ENCODE measurements at places on chromosomes 2 and 18. TPM values are rescaled to one million over a fixed set of nuclear protein-coding genes. Genes with fewer than 3 reads are reported as not detected.

DNA sequence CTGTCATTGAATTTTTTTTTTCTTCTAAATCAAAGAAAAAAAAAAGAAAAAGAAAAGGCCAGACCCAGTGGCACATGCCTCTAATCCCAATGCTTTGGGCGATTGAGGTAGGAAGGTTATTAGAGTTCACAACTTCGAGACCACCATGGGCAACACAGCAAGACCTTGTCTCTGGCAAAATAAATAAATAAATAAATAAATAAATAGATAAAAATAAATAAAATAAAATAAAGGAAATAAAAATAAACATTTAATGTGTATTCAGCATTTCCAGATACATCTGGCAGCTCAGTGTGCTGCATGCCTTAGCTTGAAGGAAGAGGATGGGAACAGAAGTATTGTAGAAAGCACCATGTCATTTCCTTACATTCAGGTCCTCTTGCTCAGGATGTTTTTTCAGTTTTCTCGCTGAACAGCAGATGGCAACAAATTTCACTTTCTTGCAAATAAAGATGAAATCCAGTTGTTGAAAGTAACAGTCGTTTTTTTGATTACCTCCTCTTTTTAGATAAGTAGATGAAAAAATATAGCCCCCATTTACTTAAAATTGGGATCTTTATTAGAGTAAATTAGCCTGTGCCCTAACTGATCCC, 25.7 kb upstream of the FAM178B start:
- H3K27ac ChIP-seq = no peak overlapping the region
- no peaks in the 10 kb centered on the region for H3K36me3 ChIP-seq
- peaks cover 7% of the 10 kb centered on the region for H3K4me1 ChIP-seq

- peaks cover 7% of the 10 kb centered on the region for H3K27me3 ChIP-seq
- H3K27ac ChIP-seq = no peak overlapping the region
- H3K4me3 ChIP-seq = no peak overlapping the region
These were observed 17.9 kb upstream of the SDC1 start for GRCh38 chr2:20242727-20243377.

Gene RNF144A
- total RNA-seq = 40.2 TPM

Gene TUBB8B
- not detected for total RNA-seq

Gene STAM2
- total RNA-seq = 25.1 TPM

Gene GKN2
- not detected for total RNA-seq

GRCh38 chr2:105669384-105669891, 75.3 kb upstream of the NCK2 start:
- no peak overlapping the region for H3K27ac ChIP-seq
- DNase-seq = no peak
- peaks cover 16% of the 10 kb centered on the region for H3K36me3 ChIP-seq
- peaks cover 3% of the 10 kb centered on the region for H3K4me1 ChIP-seq

Gene C2orf74
- 15.1 TPM for total RNA-seq

Gene DSG4
- total RNA-seq = not detected

DNA sequence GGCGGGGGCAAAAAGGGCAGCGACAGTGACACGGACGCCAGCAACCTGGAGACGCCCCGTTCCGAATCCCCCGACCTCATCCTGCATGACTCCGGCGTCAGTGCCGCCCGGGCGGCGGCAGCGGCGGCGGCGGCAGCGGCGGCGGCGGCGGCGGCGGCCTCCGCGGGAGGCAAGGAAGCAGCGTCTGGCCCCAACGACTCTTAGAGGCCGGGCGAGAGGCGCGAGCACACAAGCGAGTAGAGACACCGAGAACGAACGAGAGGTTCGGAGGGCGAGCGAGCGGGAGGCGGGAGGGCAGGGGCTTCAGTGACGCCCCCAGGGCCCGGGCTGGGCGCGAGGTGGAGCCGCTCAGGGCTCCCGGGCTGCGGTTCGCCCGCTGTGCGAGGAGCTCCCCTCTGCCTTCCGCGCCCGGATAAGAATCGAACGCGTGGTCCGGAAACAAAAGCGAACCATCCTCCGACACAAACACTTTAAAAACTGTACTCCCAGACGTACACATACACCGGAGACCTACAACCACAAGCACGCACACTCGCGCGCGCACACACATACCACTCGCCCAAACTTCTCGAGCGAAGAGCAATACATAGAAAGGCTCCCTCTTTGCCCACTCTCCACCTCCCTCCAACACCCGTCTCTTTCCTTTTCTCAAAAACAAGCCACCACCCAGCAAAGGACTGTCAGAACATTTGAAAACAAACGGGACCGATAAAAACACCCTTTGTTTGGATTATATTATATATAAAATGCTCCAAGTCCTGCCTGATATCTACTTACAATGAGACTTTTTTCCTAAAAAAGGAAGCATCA, 2.8 kb downstream of the SP9 start:
- no peaks in the 10 kb centered on the region for H3K36me3 ChIP-seq
- DNase-seq = peak; percentile 60
- H3K4me1 ChIP-seq = peaks cover 12% of the 10 kb centered on the region
- H3K27me3 ChIP-seq = peaks cover 40% of the 10 kb centered on the region

Gene TUBA3D
- not detected for total RNA-seq

- DNase-seq = no peak
- H3K27me3 ChIP-seq = no peaks in the 10 kb centered on the region
- no peak overlapping the region for H3K27ac ChIP-seq
- H3K4me3 ChIP-seq = no peak overlapping the region
These were observed 98.0 kb downstream of the ADCYAP1 start for GRCh38 chr18:1002653-1003178.

GRCh38 chr2:239249776-239250175, 151.0 kb downstream of the HDAC4 start:
- H3K27me3 ChIP-seq = peaks cover 11% of the 10 kb centered on the region
- peaks cover 62% of the 10 kb centered on the region for H3K4me1 ChIP-seq
- H3K4me3 ChIP-seq = peak overlapping the region; percentile 31
- peak overlapping the region; percentile 80 for H3K27ac ChIP-seq
- no peaks in the 10 kb centered on the region for H3K36me3 ChIP-seq

DNA sequence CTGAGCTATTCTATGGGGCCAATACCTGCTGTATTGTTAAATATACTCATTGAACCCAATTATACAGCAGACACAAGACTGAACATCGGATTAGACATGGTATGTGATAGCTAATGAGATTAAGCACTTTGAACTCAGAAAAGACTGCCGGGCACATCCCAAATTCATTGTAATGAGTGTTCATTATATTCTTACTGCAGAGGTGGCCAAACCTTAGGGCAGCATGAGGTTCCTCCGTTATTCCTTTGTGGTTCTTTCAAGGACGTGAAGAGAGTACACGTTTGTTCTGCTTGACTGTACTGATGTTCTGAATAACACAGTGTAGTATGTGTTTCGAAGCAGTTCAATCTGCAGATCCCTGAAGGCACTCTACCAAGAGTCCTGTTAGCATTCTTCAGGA, 78.4 kb downstream of the KIF5C start:
- H3K4me1 ChIP-seq = peaks cover 27% of the 10 kb centered on the region
- H3K27me3 ChIP-seq = peaks cover 8% of the 10 kb centered on the region
- H3K4me3 ChIP-seq = no peak overlapping the region
- H3K27ac ChIP-seq = no peak overlapping the region
- peaks cover 18% of the 10 kb centered on the region for H3K36me3 ChIP-seq

GRCh38 chr2:148524519-148524919, 120.0 kb upstream of the EPC2 start:
- no peak for DNase-seq
- no peaks in the 10 kb centered on the region for H3K4me1 ChIP-seq
- H3K36me3 ChIP-seq = no peaks in the 10 kb centered on the region

Gene NMUR1
- total RNA-seq = 0.32 TPM

DNA sequence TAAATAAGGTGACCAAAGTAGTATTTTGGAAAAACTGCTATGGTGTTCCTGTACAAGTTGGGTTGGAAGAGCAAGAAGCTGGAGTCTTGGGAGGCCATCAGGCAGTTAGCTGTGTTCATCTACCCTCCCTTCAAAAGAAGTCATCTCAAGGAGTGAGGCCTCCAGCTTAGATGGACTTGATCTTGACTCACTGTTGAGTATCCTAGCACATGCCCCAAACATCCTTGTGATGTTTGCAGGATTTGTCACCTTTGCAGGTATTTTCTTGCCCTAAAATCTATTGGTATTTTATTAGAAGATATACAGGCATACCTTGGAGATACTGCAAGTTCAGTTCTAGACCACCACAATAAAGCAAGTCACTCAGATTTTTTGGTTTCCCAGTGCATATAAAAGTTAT, 30.2 kb downstream of the RNMT start:
- H3K36me3 ChIP-seq = peaks cover 14% of the 10 kb centered on the region
- DNase-seq = no peak
- no peak overlapping the region for H3K4me3 ChIP-seq
- H3K4me1 ChIP-seq = no peaks in the 10 kb centered on the region

DNA sequence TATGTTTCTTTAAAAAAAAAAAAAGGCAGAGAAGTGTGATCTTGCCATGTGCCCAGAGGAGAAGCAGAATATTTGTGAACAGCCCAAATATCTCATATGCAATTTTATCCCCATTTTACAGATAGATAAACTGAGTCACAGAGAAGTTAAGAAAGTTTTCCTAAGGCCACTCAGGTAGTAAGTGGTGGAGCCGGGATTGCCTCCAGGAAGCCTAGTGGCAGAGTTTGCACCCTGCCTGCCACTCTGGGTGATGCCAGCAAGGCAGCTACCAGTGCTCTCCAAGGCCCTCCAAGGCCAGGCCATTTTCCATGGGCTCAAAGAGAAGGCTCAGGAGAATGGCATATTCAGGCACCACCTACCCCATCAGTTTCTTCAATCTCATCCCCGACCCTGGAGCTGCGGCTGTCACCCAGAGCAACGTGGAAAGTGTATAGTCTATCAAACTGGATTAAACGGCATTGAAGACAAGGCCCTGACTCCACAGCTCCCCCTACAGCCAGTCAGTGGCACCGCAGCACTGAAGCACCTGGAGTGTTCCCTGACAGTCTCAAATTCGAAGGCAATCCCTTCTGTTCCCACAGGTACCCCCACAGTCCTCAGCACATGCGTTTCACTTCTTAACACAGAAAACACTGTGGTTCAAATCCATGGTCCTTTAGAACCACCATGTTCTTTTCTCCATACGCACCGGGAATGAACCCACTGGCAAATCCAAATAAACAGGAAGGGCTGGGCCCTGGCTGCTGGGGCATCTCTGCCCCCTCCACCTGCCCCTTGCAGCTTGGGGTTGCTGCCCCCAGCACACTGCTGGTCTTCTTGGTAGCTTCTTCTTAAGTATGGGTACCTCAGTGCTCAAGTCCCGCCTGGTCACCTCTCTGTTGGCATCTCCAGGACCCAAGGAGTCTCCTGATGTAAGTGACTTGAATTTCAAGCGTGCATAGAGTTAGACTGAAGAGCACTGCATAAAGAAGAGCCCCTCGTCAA, 175.3 kb downstream of the INHBB start:
- H3K4me1 ChIP-seq = peaks cover 8% of the 10 kb centered on the region
- H3K27ac ChIP-seq = no peak overlapping the region
- no peaks in the 10 kb centered on the region for H3K36me3 ChIP-seq
- H3K27me3 ChIP-seq = peaks cover 2% of the 10 kb centered on the region
- peak; percentile 64 for DNase-seq

DNA sequence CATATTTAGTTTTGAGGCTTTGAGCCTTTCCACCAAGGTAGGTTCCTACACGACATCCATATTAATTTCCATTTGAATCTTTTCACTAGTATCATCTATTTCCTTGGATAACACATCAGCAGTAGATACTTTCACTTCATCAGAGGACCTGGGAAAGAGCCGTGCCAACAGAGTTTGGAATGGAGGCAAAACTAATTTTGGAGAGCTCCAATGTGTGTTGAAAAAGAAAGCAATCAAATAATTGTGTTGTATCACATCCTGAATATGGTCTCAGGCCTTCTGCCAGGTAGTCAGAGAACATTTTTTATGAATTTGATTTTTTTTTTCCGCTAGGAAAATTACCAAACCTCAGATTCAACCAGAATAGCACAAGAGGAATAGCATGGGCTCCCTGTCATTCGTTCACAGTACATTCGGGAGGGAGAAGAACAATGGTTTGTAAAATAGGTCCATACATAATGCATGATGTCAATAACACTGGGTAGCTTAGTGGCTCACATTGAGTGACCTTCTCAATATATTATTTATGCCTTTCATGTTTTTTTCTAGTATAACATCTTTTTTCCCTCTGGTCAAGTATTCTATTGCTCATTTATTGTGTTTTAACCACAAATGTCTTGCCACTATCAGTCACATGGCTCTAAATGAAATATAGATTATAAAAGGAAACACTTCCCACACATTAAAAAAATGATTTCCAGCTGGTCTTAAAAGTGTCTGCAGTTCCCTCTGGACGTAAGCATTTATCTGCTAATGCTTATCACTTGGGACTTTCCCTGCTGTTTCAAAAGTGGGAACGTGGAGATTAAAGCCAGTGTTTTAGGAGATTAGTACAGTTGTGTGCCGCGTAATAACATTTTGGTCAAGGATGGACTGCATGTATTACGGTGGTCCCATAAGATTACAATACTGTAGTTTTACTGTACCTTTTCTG, 68.6 kb upstream of the RAPH1 start:
- H3K27me3 ChIP-seq = no peaks in the 10 kb centered on the region
- peak overlapping the region; percentile 81 for H3K27ac ChIP-seq
- H3K36me3 ChIP-seq = no peaks in the 10 kb centered on the region
- peaks cover 7% of the 10 kb centered on the region for H3K4me1 ChIP-seq
- DNase-seq = no peak

GRCh38 chr18:45651275-45651674, 36.0 kb downstream of the SLC14A2 start:
- H3K4me1 ChIP-seq = no peaks in the 10 kb centered on the region
- peaks cover 3% of the 10 kb centered on the region for H3K27me3 ChIP-seq
- no peak overlapping the region for H3K27ac ChIP-seq

- no peak for DNase-seq
- H3K36me3 ChIP-seq = no peaks in the 10 kb centered on the region
- H3K4me1 ChIP-seq = no peaks in the 10 kb centered on the region
- H3K4me3 ChIP-seq = no peak overlapping the region
These were observed 122.1 kb upstream of the RMDN2 start for GRCh38 chr2:37802899-37803379.

- H3K27ac ChIP-seq = no peak overlapping the region
- H3K27me3 ChIP-seq = no peaks in the 10 kb centered on the region
- DNase-seq = no peak
- no peak overlapping the region for H3K4me3 ChIP-seq
These were observed 7.2 kb downstream of the CPSF3 start for GRCh38 chr2:9430316-9431293.

Gene IL1F10
- total RNA-seq = not detected

Gene MYCN
- 43.8 TPM for total RNA-seq

- no peaks in the 10 kb centered on the region for H3K36me3 ChIP-seq
- no peak for DNase-seq
- H3K27me3 ChIP-seq = no peaks in the 10 kb centered on the region
These were observed 1424.9 kb upstream of the NXPH2 start for GRCh38 chr2:140205093-140205492.

DNA sequence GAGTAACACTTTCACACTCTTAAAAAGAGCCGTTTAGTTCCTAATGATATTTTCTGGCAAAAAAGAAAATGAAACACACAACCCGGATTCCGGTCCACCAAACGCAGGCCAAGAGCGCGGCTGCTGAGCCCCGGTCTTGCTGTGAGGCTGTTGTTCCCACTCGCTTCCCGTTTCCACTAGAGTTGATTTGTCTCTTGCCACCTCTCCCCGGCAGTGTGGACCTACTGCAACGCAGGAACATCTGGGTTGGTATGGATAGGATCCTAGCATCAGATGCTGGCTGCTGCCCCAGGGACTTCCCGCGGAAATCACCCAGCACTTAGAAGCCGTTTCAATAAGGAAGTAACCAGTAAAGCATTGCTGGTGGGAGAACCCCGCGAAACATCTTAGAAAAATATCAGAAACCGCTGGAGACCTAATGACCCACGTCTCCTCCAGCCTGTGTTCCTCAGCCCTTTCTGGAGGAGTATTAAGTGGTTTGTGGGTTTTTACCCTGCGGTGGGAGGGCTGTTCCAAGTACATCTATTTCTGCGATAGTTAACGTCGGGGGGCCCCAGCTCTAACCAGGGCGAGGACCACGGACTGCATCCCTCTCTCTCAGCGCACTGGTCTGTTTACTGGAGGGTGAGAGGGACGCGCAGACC, 939 bp downstream of the DOCK10 start:
- H3K4me3 ChIP-seq = peak overlapping the region; percentile 67
- peak; percentile 15 for DNase-seq
- H3K36me3 ChIP-seq = no peaks in the 10 kb centered on the region
- no peak overlapping the region for H3K27ac ChIP-seq
- peaks cover 10% of the 10 kb centered on the region for H3K27me3 ChIP-seq

Measured in glutamatergic neuron (in vitro differentiated cells).